Spleen (tissue), 13 donors: ENCODE measurements at places on chromosomes 6 and 20. TPM values are rescaled to one million over a fixed set of nuclear protein-coding genes. Genes with fewer than 3 reads are reported as not detected.
A peak's percentile ranks its signal among the peaks of the same experiment; 100 is the strongest.

GRCh38 chr6:36504982-36505381, 42.3 kb downstream of the STK38 start:
- no peak for DNase-seq
- no peaks in the 10 kb centered on the region for H3K4me1 ChIP-seq
- H3K27ac ChIP-seq: no peak overlapping the region

DNA sequence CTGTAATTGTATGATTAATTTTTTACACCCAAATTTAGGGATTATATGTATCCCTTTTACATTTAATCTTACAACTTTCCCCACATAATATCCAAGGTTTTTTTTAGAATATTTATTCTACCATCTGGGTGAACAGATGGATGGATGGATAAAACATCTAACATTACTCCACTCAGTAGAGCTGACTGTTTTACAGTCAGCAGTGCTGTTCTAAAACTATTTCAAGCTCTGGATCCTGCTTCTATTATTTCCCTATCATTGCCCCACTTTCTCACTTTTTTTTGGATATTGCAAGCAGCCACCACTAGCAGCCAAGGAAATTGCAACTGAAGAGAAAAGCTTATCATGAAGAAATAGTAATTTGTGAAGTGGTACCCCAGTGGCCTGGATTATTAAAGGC, 173.7 kb downstream of the ARHGAP18 start:
- H3K27ac ChIP-seq: no peak overlapping the region
- no peak overlapping the region for H3K4me3 ChIP-seq
- no peak for DNase-seq

DNA sequence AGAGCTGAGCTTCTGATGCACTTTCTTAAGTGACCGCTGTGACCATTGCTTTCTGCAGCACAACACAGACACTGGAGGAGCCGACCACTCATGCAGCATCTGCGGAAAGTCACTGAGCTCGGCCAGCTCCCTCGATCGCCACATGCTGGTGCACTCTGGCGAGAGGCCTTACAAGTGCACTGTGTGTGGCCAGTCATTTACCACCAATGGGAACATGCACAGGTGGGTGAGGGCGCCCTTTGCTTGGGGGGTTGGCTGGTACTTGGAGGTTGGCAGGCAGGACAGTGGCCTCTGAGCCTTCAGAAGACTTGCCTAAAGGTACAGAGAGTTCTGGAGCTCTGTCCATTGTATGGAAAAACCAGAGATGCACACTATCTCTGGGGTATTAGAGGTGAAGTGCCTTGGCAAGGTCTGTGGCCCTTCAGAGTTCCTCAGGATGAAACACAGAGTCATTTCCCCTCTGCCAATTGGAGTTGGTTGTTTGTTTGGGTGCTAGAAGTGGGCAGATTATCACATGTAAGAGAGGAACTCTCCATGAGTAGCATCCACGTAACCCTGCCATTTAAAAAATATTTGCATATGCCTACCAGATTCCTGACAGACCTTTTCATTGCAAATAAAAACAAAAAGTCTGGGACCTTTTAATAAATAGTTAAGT, 81.5 kb downstream of the RREB1 start:
- no peaks in the 10 kb centered on the region for H3K27me3 ChIP-seq
- H3K4me3 ChIP-seq: no peak overlapping the region
- DNase-seq: no peak
- peaks cover 93% of the 10 kb centered on the region for H3K36me3 ChIP-seq

GRCh38 chr20:2162823-2163166, 61.2 kb downstream of the STK35 start:
- H3K36me3 ChIP-seq: no peaks in the 10 kb centered on the region
- no peaks in the 10 kb centered on the region for H3K4me1 ChIP-seq
- no peak overlapping the region for H3K27ac ChIP-seq
- DNase-seq: no peak
- H3K27me3 ChIP-seq: no peaks in the 10 kb centered on the region

Gene FRMD1
- 9.5 TPM for total RNA-seq

GRCh38 chr6:169962604-169963469, 211.4 kb downstream of the ERMARD start:
- no peaks in the 10 kb centered on the region for H3K36me3 ChIP-seq
- no peak overlapping the region for H3K27ac ChIP-seq
- H3K4me3 ChIP-seq: peak overlapping the region; percentile 64
- H3K27me3 ChIP-seq: peaks cover 39% of the 10 kb centered on the region
- peak; percentile 71 for DNase-seq

DNA sequence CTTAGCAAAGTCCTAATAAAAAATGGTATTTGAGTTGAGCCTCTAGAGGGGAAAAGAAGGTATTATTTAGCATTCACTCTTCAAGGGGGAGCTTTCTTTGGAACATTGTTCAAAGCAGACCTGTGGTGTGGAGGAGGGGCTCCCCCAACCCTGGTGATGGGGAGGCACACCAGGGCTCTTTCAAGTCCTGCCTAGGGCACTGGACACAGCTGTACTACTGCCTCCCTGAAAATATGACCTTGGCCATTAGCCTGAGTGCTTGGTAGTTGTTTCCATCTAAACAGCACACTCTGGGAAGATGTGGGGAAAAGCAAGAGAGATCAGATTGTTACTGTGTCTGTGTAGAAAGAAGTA, 215.1 kb upstream of the CNR1 start:
- no peaks in the 10 kb centered on the region for H3K36me3 ChIP-seq
- no peak overlapping the region for H3K27ac ChIP-seq
- no peak for DNase-seq

- no peak overlapping the region for H3K4me3 ChIP-seq
- H3K36me3 ChIP-seq: no peaks in the 10 kb centered on the region
- peaks cover 8% of the 10 kb centered on the region for H3K4me1 ChIP-seq
- H3K27ac ChIP-seq: no peak overlapping the region
- H3K27me3 ChIP-seq: peaks cover 32% of the 10 kb centered on the region
- DNase-seq: no peak
Measured at GRCh38 chr20:62707276-62707920, 1.2 kb upstream of the NTSR1 start.

Gene RNF182
- total RNA-seq: 3.6 TPM

DNA sequence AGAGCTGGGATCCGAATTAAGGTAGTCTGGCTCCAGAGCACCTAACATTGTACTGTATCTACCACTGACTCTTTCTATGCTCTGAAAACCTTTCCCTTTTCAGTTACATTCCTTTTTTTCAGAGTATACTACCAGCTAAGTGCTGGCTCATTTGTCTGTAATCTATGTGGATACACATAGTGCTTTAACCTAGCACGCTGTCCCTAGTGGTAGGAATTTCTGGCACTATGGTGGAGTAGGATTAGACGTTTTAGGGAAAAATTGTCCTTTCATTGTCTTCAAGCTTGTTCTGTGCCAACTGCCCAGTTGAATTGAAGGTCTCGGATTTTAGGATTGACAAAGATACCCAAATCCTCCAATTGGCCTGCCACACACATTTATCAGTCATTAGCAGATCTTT, 259.1 kb upstream of the FERMT1 start:
- no peak overlapping the region for H3K4me3 ChIP-seq
- H3K36me3 ChIP-seq: no peaks in the 10 kb centered on the region
- no peak for DNase-seq
- no peak overlapping the region for H3K27ac ChIP-seq
- H3K4me1 ChIP-seq: no peaks in the 10 kb centered on the region
- no peaks in the 10 kb centered on the region for H3K27me3 ChIP-seq
